Mesothelial cell of epicardium (in vitro differentiated cells): ENCODE measurements at places on chromosomes 2 and 18.

GRCh38 chr2:29841386-29842004 lies 79.9 kb downstream of the ALK start:
- DNase-seq: peak; percentile 41

DNA sequence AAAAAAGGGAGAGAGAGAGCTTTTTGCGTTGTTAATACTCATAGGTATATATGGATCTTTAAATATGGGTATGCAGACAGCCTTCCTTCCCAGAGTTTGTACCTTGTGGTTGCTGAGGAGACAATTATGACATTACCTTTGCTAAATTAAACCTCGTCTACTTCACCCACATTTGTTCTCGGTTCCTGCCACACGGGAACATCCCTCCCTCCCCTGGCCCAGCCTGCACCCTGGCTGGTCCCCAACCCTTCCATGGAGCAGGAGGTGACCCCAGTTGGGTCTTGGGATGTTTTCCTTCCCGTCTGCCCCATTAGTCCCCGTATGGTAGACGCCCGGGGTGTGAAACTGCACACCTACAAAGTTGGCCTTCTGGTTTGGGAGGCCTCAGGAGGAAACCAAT lies 105.3 kb upstream of the FZD7 start:
- no peak for DNase-seq

- DNase-seq: no peak
Observed at GRCh38 chr18:60149316-60149715, 223.3 kb downstream of the MC4R start.

- DNase-seq: no peak
Observed at GRCh38 chr2:240169486-240170353, 29.3 kb upstream of the OTOS start.

DNA sequence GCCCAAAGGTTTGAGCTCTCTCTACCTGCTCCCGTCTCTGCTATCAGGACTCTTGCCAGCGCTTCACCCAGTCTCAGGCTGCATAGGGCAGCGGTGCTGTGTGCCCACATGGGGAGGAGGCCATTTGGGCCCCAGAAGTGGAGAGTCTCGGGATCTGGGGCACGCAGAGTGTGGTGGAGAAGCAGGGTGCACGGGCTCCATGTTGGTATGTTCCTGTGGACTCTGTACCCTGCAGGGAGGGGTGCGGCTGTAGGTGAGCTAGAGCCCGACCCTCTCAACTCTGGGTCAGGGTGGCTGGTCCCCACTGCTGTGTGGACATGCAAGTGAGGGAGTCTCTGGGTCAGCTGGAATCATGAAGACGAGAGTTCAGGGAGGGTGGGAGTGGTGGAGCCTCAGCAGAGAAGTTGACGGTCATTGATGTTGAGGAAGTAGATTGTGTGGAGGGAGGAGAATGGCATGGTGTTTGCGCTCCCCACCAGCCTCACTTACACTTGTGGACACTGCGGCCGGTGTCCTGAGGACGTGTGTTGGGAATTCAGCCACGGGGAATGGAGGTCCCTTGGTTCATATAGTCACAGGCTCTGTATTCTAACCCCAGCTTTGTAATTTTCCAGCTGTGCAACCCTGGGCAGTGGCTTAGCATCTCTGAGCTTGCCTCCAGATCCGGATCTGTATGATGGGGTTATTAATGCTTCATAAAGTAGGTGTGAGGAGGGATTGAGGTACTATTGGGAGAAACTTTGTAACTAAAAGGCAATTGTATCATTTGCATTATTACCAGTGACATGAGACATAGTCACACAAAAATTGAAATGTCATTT lies 840 bp upstream of the PSD4 start:
- no peak for DNase-seq

DNA sequence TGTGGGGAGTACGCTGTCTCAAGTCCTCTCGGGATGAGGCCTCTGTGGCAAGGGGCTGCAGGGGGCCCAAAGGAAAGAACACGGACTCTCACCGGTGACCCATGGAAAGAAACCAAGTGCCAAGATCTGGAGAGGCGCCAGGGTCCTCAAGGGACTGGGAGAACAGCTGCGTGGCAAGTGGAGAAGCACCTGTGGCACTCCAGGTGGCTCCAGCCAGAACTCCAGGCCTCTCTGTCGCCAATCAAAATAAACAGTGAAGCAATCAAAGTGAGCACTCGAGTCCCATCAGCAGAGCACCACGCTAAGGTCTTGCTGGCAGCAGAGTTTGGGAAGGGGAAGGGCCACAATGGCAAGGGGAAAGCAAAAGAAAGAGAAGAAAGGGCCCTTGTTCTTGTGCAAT lies 54.7 kb downstream of the BCL2 start:
- no peak for DNase-seq
